HepG2 (cell line): ENCODE measurements at places on chromosomes 13 and 19.
A peak's percentile ranks its signal among the peaks of the same experiment; 100 is the strongest.

GRCh38 chr19:34662919-34663318 lies 14.0 kb downstream of the SCGB2B2 start:
- peak; percentile 51 for DNase-seq

DNA sequence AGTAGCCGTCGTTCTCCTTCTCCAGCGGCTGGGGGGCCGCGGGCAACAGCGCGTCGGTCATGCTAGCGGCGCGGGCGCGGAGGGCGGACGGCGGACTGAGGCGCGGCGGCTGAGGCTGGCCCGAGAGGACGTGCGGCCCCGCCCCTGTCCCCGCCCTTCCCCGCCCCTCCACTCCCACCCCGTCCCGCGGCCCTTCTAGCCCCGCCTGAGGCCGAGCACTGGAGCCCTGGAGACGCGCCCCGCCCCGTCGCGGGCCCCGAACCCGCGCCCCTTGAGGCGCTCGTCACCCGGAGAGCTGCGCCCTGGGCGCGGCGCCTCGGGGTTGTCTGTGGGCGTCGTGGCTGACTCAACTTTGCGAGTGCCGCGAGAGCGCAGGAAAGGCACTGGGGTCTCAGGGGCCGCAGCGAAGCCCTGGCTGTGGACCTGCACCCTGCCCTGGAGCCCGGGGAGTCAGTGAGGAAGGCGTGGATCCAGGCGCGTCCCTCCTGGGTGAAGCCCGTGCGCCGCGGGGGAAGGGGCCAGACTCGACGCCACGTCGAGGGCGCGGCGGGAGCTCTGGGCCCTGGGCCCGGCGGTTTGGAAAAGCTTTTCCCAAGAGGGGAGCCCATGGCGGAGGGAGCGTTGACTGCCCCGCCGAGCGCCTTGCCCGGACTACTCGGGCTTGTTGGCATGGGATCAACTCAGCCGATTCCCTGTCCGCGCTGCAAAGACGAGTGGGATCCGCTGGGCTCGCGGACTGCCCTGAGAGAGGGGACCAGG lies at the start of gene RHPN2:
RHPN2 (minus strand) TSS at position 97 of the 759 bp plus-strand sequence; CDS start at position 61, 36 bp downstream.
- peak; percentile 43 for DNase-seq

DNA sequence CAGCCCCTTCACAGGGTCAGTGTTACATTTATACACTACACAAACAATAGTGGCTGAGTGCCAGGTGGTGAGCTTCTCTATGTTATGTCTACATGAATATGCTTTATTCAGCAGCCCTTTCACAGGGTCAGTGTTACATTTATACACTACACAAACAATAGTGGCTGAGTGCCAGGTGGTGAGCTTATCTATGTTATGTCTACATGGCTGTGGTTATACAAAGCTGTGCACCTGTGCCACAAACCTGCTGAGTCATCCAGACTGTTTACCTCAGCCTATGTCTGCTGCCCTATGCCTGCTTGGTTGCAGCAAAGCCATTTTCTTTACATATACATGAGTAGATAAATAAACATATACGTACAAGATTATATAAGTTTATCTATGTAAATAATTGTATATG lies 76.5 kb downstream of the ZNF726 start:
- peak; percentile 49 for DNase-seq

GRCh38 chr13:111852725-111853518 lies 214.0 kb upstream of the SOX1 start:
- no peak for DNase-seq

GRCh38 chr13:29847501-29847983 lies 2.9 kb downstream of the UBL3 start:
- DNase-seq: peak; percentile 37

GRCh38 chr13:26051657-26052311 lies at the start of gene SHISA2:
SHISA2 (minus strand) TSS chr13:26052016; CDS start chr13:26050975, 1,041 bp downstream.
- DNase-seq: no peak

DNA sequence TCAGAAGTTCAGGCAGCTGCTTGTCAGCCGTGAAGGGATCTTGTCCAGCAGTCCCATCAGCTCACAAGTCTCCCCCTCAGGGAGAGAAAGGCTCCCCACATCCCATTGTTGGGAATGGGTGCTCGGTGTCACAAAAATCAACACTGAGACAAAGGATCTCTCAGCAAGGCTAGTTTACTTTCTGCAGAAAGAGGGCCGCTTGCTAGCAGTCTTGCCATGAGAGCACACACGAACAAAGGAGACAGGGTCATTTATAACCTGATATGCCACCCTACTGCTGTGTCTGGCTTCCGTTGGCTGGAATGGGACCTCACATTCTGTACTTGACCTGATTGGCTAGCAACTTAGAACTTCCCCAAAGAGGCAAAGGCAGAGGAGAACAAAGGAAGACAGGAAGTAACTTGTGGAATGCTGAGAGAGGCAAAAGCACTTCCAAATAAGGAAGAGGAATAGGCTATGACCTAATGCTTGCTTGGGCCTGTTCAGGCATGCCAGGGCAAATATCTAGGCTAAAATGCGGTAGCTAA lies 8.7 kb upstream of the IGFL3 start:
- peak; percentile 78 for DNase-seq

GRCh38 chr13:47869776-47870175 lies 131.3 kb downstream of the SUCLA2 start:
- DNase-seq: no peak

DNA sequence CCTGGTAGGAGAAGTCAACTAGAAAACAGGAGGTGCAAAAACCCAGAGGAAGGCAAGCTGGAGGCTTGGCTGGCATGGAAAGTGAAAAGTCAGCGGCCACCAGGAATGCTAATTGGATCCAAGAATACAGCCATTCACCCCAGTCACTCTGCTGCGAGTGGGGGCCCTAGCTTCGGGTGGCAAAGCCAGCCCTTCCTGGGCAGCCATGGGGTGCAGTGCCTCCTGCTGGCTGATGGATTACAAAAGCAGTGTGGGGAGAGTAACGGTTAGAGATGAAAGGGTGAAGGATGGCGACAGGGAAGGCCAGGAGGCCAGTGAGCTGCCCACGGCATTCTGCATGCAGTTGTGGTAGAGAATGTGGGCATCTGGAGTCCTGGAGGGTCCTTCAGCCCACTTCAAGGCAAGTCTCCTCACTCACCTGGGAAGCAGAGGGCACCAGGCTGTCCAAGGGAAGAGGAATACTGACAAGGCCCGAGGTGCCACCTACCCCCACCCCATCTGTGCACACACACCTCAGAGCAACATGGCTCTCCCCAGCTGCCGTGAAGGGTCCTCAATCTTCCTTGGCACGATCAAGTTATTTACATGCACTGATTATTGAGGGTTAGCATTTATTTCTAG lies 20.3 kb upstream of the EPHX3 start:
- no peak for DNase-seq

- DNase-seq: peak; percentile 47
Observed at GRCh38 chr19:45587873-45588272, 3.3 kb upstream of the OPA3 start.

- no peak for DNase-seq
Observed at GRCh38 chr19:39737351-39737750, 478 bp downstream of the CLC start.

DNA sequence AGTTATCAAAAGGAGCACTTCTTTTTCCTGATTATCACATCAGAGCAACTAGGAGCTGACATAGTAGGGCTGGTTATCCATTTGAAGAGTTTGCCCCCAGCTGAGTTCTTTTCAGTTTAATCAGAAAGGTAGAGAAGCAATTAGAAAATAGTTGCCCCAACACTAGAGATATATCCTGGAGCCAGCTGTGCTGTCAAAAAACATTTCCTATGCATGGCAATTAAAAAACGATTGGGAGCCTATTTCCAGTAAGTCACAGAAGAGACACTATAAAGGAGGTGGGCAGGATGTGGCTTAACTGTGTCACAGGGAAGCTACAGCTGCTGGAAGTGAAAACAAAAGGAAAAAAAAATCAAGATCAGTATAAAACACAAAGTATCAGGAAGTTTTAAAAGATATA lies 155.7 kb upstream of the SLITRK1 start:
- DNase-seq: no peak

- DNase-seq: peak; percentile 67
Observed at GRCh38 chr13:31982540-31982939, 49.0 kb upstream of the FRY start.

DNA sequence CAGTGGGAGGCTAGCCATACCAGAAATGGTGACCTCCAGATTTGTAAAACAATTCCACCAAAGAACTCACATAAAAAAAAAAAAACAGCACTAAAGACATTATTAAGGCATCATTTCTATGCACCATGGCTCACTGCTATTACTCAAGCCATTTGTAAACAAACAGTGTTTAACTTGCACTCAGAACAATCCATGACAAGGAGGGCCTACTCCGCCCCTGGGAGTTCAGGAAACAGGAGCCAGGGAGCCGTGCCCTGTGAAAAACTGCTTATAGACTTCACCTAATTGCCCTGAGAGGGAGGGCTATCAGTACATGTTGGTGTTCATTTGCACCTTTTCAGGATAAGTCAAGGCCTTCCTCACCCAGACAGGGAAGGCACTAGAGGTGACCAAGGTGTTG lies 103.2 kb downstream of the ZNF429 start:
- DNase-seq: peak; percentile 4

DNA sequence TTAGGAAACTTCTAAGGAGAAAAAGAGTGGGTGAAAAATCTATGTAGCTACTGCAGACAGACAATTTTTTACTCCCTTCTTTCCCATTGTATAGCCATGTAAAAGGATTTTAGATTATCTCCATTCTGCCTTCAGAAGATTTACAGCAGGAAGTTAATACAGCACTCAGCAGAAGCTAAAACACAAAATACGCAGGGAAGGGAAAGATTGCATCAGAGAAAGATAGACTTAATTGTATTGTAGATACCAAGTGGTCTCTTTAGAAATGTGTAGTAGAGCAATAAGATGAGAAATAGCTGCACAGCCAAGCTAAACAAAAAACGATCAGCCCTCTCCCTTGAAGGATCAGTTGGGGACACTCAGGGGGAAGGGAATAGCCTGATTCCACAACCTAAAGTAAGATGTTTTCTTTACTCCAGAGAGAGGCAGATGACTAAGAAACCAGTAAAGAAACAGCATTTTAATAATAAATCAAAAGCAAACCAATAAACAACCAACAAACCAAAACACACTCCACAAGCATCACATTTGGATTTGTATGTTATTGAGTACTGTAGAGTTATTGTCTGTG lies 236.7 kb upstream of the SLITRK1 start:
- DNase-seq: no peak

GRCh38 chr13:37403776-37404527 lies 194.6 kb downstream of the POSTN start:
- no peak for DNase-seq
